ENCODE measurements at places on chromosomes 11 and 22.

GRCh38 chr11:10996678-10997077 lies 138.8 kb upstream of the ZBED5 start:
- no peak for DNase-seq

GRCh38 chr11:6012035-6012668 lies 5.4 kb upstream of the OR56A4 start:
- no peak for DNase-seq

DNA sequence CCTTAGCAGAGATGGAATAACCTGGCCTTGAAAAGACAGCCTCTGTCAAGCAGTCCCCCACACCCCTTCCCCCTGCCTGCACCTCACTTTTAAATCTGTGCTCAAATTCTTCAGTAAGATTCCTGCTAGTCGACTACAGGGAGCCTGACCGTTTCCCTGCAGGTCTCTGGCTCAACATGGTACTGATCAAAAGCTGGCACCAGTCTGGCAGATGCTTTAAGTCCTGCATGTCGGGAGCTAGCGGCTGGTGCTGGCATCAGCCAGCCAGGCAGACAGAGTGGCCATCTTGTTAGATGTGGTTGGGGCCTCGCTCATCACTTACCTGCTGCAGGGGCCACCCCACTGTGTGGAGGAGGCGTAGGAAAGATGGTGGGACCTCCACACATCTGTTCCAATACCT lies 204.4 kb upstream of the SORL1-AS1 start:
- no peak for DNase-seq

DNA sequence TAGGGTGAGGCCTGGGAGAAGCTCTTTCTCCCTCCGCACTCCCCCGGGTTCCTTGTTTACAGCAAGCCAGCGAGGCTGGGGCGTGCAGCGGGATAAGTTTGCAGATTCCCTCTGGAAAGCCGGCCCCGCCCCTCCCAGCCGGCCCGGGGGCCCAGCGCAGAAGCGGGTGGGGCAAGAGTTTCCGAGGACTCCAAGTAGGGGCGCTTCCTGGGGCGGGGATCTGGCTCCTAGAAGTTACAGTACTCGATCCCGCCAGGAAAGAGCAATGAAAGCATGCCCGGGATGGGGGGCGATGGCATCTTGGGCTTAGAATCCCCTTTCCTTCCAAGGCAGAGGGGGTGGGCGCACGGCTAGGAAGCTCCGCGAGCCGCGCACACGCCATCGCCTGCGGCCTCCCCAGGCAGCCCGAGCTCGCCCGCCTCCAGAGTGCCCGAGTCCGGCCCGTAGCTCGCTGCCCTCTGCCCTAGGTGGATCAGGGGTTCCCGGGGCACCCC lies 385 bp downstream of the TST start:
- DNase-seq, result no peak

DNA sequence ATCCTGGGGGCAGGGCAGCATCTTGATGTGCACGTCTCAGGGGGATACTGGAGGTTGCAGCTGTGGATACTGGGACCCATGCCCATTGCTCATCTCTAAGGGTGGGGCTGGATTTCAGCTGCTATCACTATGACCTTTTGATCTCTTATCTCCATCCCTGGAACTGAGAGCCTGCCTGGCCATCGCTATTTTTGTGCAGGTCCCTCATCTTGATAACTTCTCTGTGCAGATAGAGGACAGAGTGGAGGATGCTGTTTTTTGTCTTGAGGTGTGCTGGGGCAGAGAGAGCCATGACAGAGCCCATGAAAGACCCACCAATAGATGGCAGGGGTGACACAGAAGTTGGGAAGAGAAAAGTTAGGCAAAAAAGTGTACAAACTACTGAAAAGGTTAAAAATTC lies 5.1 kb upstream of the INSC start:
- DNase-seq, result no peak

DNA sequence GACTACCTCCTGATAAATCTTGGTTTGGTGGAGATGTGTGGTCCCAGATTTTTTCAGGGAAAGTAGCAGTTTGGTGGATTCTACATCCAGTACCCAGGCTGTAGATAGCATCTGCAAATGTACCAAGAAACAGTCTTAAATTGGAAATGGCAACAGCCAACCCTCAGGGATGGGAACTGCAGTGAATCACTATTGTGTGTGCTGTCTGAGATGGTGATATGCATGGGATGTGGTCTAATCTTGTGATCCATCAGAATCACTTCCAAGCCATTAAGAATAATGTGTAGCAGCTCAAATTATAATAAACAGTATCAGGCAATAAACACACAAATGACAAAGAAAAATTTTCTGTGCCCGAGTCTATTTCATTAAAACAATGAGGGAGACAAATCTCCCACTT lies 3.4 kb downstream of the OLFML1 start:
- DNase-seq, result no peak
